PC-9 (cell line): ENCODE measurements at places on chromosomes 16 and 17.

GRCh38 chr17:65226227-65226626, 89.1 kb downstream of the RGS9 start:
- no peak for DNase-seq

GRCh38 chr17:76679239-76679638, 31.5 kb downstream of the MXRA7 start:
- DNase-seq, result no peak

- no peak for DNase-seq
Observed at GRCh38 chr16:17069681-17070080, 401.1 kb downstream of the XYLT1 start.

DNA sequence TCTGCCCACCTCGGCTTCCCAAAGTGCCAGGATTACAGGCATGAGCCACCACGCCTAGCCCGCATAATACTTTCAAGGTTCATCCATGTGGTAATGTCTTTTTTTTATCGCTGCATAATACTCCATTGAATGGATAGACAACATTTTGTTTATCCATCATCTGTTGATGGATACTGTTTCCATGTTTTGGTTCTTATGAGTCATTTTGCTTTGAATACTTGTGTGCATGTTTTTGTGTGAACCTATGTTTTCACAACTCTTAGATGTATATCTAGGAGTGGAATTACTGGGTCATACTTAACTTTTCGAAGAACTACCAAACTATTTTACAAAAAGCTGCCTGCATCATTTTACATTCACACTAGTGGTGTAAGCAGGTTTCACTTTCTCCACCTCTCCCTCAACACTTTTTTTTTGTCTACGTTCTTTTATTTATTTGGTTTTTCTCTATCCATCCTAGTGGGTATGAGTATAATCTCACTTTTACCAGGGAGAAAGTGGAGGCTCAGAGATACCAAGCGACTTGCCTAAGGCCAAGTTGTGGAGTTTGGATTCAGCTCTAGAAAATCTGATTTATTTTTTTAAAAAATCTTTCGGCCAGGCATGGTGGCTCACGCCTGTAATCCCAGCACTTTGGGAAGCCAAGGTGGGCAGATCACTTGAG, 151.2 kb downstream of the CMIP start:
- no peak for DNase-seq

- DNase-seq, result no peak
Observed at GRCh38 chr17:37801171-37801570, 56.3 kb upstream of the HNF1B start.
